Stimulated activated naive CD4-positive, alpha-beta T cell treated with Interleukin-2 at 50 U/mL for 16 hours (primary cell): ENCODE measurements at places on chromosomes 4 and X.

- no peak for DNase-seq
Measured at GRCh38 chr4:37490391-37491347, 195.5 kb downstream of the RELL1 start.

- DNase-seq, result no peak
Measured at GRCh38 chr4:146930673-146931072, 15.0 kb downstream of the TTC29 start.

GRCh38 chrX:26032111-26032912 lies 105.8 kb upstream of the MAGEB18 start:
- DNase-seq, result no peak

DNA sequence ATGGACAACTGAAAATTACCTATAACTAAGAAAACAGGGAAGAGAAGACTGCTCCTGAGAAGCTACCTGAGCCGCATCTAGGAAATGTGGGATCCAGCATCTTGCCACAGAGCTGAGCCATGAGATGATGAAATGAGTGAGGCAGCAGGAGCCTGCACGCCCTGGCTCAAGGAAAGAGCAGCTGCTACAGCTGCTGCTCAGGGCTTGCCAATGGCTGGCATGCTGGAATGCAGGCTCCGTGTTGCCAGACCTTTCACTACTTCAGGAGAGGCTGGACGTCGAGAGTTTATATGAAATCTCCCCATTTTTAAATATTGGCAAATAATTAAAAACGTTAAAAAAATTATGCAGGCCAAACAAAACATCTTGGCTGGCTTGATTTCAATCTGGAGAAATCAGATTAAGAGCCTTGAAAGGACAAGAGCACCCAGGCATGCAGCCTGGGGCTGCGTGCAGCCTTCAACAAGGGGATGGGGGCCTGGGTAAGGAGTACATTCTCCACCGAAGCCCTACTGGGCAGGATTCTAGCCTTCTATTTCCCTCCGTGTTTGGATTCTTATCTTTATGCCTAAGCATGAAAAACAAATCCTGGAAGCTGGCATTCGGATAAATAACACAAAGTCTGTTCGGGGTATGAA lies 227.6 kb downstream of the NR3C2 start:
- DNase-seq, result no peak

DNA sequence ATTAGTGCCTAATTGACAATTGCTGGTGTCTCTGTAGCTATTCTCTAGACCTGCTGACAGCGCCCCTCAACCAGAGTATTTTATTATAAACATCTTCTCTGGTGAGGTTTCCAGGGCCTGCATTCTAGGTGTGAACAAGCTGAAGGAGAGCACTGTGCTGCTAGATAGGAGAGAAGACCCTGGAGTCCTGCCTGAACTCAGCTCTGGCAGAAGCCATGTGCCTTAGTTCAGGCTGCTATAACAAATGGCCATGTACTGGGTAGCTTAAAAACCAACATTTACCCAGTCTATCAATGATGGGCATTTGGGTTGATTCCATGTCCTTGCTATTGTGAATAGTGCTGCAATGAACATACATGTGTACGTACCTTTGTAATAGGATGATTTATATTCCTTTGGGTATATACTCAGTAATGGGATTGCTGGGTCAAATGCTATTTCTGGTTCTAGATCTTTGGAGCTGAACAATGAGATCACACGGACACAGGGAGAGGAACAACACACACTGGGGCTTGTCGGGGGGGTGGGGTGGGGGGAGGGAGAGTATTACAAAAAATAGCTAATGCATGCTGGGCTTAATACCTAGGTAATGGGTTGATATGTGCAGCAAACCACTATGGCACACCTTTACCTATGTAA lies 185.5 kb upstream of the CPEB2 start:
- DNase-seq, result no peak

DNA sequence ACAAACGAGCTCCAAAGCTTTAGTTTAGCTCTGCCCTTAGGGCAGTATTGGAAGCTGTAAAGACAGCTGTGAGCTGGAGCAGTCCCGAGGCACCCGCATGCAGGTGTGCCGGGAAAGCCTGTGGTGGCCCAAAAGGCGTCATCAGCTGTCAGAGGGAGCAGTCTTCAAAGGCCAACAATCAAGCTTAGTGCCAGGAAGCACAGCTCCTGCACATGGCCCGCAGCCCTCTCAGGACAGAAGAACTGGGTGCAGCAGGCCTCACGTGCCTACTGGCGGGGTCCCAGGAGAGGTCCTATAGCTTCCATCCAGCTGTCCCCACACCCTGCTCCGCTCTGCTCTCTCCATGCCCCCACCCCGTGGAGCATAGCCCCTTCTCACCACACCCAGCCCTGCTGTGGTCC lies 92.2 kb upstream of the TRIM2 start:
- no peak for DNase-seq
